T-helper 1 cell (primary cell): ENCODE measurements at places on chromosomes 5 and 9.

- no peak for DNase-seq
These were observed 1087.7 kb upstream of the ARRDC3 start for GRCh38 chr5:92470770-92471169.

DNA sequence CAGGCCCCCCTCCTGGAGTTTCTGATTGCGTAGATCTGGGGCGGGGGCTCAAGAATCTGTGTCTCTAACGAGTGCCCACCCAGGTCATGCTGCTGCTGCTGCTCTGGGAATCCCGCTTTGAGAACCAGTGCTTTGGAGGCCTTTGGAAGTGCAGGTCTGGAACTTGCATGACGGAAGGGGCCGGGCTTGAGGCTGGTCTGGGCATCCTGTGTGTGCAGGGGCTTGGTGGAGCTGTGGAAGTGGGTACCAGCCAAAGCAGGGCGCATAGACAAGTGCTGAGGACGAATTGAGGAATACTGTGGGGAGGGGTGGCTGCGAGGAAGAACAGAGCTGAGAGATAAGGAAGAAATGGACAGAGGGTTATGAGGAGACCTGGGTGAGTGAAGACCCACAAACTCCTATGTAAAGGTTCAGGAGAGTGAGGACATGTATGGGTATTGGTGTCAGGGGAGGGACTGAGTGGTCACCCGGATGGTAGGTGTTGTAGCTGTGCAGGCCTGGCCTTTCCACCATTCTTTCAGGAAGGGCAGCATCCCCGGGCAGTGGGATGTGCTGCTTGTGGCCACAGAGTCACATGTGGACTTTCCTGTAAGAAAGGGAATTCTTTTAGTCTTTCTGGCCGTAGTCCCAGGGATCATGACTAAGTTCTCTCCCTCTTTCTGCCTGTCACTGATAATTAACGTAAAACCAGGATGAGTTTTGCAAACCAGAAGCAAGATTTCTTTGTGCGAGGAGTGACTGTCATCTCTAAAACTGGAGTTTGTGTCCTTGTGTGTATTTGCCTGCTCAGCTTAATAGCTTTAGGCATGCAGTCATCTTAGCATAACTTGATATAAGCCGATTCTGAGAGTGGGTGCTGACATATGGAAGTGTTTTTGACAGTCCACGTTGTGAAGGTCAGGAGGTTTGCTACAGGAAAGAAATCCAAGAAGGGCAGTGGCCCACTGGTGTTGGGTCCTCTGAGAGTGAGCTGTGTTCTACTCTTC is 43.3 kb upstream of the TJP2 start:
- DNase-seq: no peak

GRCh38 chr9:86526021-86526420 is 171.8 kb upstream of the TUT7 start:
- DNase-seq: no peak

- DNase-seq: no peak
These were observed 10.6 kb downstream of the GRIN3A start for GRCh38 chr9:101727612-101728524.

DNA sequence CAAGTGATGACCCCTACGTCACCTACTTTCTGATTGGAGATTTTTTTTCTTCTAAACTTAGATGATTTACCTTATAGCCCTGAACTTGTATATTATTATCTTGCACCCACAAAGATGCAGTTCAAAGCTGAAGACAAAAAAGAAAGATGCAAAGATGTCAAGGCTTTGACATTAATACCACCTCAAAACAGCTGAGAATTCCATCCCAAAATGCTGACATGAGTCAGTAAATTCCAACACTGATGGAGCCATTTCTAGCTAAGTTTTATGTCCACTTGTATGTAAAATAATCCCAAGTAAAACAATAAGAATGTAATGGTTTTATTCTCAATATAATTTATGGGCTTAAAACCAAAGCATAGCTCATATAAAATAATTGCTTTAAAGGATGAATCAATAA is 91.5 kb upstream of the CDH9 start:
- no peak for DNase-seq

DNA sequence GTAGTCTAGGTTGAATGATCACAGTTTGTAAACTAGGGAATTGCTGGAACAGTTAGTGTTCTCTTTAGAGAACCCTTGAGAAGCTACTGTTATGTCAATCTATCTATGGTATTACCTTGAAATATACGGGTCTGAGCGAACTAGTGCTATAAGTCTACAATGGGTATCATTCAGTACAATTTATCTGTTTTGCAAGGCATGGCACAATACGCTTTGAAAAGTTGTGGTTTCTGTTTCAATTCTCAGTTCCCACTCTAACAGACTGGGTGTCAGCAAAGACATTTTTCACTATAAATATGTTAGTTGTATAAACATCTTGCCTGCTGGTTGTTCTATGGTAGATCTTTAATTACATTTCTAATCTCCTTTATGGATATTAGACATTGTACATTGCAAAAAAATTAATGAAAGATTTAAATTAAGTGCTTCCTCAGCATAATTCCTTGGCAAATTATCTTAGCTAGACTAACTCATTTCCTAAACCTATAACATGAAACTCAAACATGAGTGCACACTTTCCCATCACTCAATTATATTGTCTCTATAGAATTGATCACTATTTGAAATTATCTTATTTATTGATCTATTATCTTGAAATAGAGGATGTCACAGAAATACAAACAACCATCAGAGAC is 24.9 kb upstream of the SLCO6A1 start:
- DNase-seq: no peak

DNA sequence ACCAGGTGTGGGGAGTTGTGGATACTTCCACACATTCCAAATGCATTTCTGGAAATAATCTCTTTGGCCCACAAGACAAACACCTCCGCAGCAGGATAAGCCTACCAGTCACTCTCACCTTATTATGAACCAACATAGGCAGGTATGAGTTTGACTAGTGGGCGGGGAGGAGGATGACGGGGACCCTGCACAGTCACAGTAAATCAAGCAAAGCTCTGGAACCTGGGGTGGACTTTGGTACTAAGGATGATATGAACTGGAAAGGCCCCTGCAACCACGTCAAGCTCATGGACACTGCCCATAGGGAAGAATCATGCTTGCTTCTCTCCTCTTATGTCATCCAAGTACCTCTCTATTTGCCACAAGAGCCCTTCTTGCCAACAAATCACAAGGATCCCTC is 259.4 kb downstream of the HSPA4 start:
- no peak for DNase-seq

- no peak for DNase-seq
These were observed 47.9 kb upstream of the ZNF618 start for GRCh38 chr9:113828221-113828620.

- DNase-seq: no peak
These were observed 36.0 kb downstream of the POC5 start for GRCh38 chr5:75681125-75681830.

GRCh38 chr9:93198838-93199625 is 15.1 kb downstream of the WNK2 start:
- no peak for DNase-seq

- DNase-seq: no peak
These were observed 145.4 kb downstream of the NMUR2 start for GRCh38 chr5:152259702-152260101.
